Kidney epithelial cell (primary cell): ENCODE measurements at places on chromosomes 4 and X. TPM values are rescaled to one million over a fixed set of nuclear protein-coding genes. Genes with fewer than 3 reads are reported as not detected.

The TKTL2 gene
- not detected in 2 replicates for total RNA-seq

The HSD17B13 gene
- 0.04 and 0.14 TPM in 2 replicates for total RNA-seq

The TBC1D9 gene
- total RNA-seq: 34.6 and 38.5 TPM in 2 replicates

The MAB21L2 gene
- not detected in 2 replicates for total RNA-seq

The PROM1 gene
- 69.0 and 74.8 TPM in 2 replicates for total RNA-seq

The PRPS1 gene
- 12.5 and 22.4 TPM in 2 replicates for total RNA-seq

The RNF4 gene
- 83.9 and 88.7 TPM in 2 replicates for total RNA-seq

The F8A2 gene
- 1.0 TPM in 1 of 2 replicates, not detected in the other for total RNA-seq

The COL25A1 gene
- 1.9 and 4.3 TPM in 2 replicates for total RNA-seq

The FDCSP gene
- total RNA-seq: not detected in 2 replicates

The CT45A2 gene
- not detected in 2 replicates for total RNA-seq

The F11 gene
- not detected in 2 replicates for total RNA-seq

The GPR119 gene
- not detected in 2 replicates for total RNA-seq

The TMPRSS11A gene
- total RNA-seq: not detected in 2 replicates

The SEC24D gene
- 48.5 and 52.4 TPM in 2 replicates for total RNA-seq

The IGFBP7 gene
- 1,064 and 1,134 TPM in 2 replicates for total RNA-seq

The GAR1 gene
- 13.0 and 16.4 TPM in 2 replicates for total RNA-seq

The EDNRA gene
- total RNA-seq: 11.7 and 13.8 TPM in 2 replicates

The PHF8 gene
- 12.3 and 13.2 TPM in 2 replicates for total RNA-seq

The VCX3A gene
- 0.25 TPM in 1 of 2 replicates, not detected in the other for total RNA-seq

The PPBP gene
- total RNA-seq: not detected in 2 replicates

The VCX gene
- total RNA-seq: not detected in 2 replicates

The XAGE1A gene
- total RNA-seq: not detected in 2 replicates

The PLXNB3 gene
- 3.6 and 9.1 TPM in 2 replicates for total RNA-seq

The TMSB15C gene
- total RNA-seq: 8.8 and 9.1 TPM in 2 replicates

The SPINK2 gene
- total RNA-seq: not detected in 2 replicates

The RBM46 gene
- 0.04 and 0.21 TPM in 2 replicates for total RNA-seq

The MSMO1 gene
- 192 and 228 TPM in 2 replicates for total RNA-seq

The BEX2 gene
- total RNA-seq: 74.2 and 81.3 TPM in 2 replicates

The LIMCH1 gene
- 3.4 and 4.7 TPM in 2 replicates for total RNA-seq

The ZAR1 gene
- not detected in 2 replicates for total RNA-seq

The FAT4 gene
- 2.9 and 3.0 TPM in 2 replicates for total RNA-seq

The CSTF2 gene
- total RNA-seq: 31.0 and 31.1 TPM in 2 replicates

The KLB gene
- 0.07 and 0.21 TPM in 2 replicates for total RNA-seq

The PPP1R2C gene
- total RNA-seq: not detected in 2 replicates

The GSPT2 gene
- total RNA-seq: 6.6 and 9.9 TPM in 2 replicates

The NEUROG2 gene
- total RNA-seq: not detected in 2 replicates

The EMD gene
- total RNA-seq: 56.2 and 60.5 TPM in 2 replicates

The SATL1 gene
- 0.07 TPM in 1 of 2 replicates, not detected in the other for total RNA-seq

The S100P gene
- total RNA-seq: 6.8 and 8.8 TPM in 2 replicates

The ZNF81 gene
- total RNA-seq: 2.6 and 2.8 TPM in 2 replicates

The OTUD6A gene
- total RNA-seq: not detected in 2 replicates

The MAGEH1 gene
- total RNA-seq: 18.0 and 22.5 TPM in 2 replicates

The LNX1 gene
- total RNA-seq: 2.5 and 6.9 TPM in 2 replicates
